ENCODE measurements at places on chromosomes 1 and 21.

DNA sequence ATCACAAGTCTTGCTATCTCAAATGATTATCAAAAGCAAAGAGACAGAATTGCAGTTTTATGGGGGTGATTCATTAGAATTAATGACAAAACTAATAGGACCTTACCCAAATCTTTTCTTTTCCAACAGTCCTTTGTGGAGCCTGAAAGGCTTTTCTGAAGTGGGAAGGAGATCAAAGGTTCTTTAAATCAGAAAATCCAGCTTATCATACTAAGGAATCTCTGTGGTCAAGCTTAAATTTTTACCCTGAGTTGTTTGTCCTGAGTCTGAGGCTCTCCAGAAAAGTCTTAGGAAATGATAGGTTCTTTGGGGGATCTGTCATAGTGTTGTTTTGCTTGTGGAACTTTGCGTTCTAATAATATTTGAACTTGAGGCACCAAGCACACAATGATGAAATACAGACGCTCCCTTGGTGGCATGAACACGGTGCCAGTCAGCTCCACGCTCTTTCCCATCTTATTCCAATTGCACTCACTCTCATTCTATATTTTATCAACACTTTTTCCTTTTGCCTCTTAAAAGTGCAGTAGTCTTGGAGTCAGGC lies 38.0 kb upstream of the COL24A1 start:
- no peak for DNase-seq

DNA sequence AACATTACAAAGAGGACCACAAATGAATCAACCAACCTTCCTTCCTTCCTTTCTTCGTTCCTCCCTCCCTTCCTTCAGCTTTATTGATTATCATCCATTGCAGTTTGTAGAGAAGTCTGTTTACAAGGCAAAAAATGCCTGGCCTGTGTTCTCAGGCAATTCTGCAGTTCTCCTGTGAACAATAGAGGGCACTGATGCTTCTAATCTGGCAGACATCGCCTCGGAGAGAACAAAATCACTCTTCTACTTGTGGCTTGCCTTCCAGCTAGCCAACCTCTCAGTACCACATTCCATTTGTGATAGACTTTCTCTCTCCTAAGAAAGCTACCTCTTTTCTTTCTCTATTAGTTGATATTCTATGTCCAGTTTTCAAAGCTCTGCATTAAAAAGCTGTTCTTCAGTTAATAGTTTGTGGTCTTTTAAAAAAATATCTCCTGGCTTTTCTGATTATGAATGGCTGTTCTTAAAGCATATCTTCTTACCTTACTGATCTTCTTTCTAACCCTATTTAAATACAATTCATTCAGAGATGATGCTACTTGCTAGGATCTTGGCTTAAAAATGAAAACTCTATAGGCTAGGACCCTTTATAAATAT lies 26.9 kb upstream of the ESRRG start:
- peak; percentile 15 for DNase-seq

DNA sequence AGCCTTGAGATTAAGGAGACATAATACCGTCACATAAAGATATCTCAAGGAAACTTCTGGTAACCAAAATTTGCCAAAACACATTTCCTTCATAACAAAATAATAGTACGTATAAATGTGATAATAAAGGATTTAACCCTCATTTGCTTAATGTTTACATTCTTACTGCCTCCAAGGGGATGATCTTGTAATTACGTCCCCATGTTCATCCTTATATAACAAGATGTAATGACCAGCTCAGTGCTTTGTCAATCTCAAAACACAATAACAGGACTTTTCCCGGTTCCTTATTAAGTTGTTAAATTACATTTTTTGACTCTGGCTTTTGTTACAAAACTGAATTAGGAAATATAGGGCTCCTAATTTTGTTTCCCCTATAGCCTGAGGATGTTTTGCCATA lies 41.3 kb upstream of the UHMK1 start:
- DNase-seq = no peak

GRCh38 chr1:187563191-187563590 lies 734.4 kb downstream of the PLA2G4A start:
- DNase-seq = no peak

GRCh38 chr1:41363591-41364320 lies 2.5 kb downstream of the FOXO6 start:
- DNase-seq = no peak

DNA sequence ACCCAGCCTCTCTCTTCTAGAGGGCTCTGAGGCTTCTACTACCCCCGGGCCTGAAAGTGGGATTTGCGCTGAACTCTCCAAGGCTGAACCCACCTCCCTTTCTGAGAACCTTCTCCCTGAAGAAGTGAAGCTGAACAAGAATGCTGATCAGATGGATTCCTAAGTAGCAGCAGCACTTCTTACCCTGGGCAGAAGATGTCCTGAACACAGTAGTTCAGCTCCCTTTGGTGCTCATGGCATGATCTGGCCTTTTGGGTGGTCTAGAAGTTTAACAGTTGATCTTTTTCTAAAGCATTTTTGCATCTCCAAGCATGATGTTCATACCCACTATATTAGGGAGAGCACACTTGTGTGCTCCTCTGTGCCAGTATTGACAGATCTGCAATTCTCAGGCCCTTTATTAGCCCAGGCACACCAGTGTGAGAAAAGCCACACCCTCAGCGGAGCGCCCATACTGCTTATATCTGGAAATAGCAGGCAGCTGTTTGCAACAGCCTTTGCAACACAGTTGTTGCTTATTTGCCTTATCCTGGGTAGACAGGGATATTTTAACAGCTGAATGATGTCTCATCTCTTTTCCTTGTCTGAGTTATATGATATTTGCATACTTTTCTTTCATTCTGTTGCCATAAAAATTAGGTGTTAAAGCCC lies 34.2 kb downstream of the CNN3 start:
- no peak for DNase-seq

GRCh38 chr1:15229707-15230131 lies 17.3 kb upstream of the FHAD1 start:
- no peak for DNase-seq

DNA sequence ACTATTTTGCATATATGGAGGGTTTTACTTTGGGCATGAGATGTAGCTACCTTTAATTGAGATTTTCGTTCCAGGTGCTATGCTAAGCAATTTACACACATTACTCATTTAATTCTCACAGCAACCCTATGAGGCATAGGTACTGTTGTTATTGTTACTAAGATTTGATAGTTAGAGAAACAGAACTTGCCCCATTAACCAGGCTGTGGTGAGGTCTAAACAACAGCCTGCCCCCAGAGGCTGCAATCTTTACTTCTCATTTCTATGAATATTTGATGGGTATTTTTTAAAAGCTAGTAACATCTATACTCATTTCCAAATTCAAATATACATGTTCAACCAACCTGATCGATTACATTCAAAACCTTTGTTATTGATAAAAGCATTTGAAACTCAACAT lies 155.6 kb downstream of the GALNT2 start:
- no peak for DNase-seq

DNA sequence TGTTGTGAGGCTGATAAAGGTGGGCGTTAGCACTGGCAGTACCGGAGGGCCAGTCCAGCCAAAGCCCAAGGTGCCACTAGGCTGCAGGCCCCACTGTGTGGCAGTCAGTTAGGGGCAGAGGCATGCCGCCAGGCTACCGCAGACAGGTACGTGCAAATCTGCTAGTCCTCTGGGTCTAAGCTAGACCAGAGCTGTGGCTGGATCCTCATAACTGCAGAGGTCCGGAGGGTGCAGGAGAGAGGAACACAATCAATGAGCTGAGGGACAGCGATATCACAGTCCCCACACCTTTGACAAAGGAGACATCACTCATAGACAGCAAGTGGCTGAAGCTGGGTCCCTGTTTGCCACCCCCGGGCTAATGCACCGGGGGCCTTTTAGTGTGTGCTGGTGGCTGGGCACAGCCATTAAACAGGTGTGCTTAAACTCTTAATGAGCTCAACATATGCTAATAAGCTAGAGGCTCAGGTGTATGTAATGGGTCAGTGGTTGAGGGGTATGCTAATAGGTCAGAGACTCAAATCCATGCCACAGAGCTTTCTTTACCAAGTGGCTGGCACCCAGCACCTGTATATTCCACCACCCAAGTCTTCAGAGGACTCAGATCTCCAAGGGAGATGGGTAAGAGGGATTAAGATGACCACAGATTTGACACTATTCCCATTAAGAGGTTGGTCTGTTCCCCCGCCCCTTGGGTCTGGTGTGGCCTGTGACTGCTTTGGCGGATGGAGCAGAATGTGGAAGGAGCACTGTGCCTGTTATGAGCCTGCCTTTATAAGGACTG lies 82.0 kb downstream of the GLIS1 start:
- DNase-seq = no peak

Data from DMS 273 treated with DMSO at 0.1 percent for 48 hours (cell line).